Stimulated activated CD4-positive, alpha-beta T cell treated with anti-CD3 and anti-CD28 coated beads, Interleukin-15, amount 100 ng/mL, for 1 hour (primary cell): ENCODE measurements at places on chromosomes 7 and 10.

DNA sequence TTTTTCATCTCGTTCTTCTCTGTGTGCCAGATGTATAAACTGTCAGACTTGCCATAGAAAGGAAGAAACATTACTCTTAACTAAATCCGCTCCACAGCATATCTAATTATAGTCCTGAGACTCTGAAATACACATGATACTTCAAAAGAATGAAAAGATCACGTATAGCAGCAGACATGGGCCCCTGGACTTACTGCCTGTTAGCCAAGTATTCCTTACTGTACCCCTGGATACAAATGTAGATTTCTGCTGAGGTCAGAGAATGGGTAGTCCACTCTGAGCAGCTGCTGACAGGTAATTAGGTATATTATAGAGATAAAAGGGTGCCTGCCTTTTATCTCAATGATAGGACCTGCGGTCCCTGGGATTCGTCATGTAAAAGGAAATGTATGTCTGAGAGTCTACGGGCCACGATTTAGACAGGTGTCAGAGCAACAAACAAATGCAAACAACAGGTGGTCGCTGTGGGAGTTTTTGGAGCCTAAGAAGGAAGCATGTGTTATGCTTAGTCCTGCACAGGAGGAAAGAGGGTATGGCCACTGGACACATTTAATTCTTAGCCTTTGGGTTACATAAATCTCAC, 69.4 kb downstream of the VOPP1 start:
- no peak for DNase-seq

- no peak for DNase-seq
Observed at GRCh38 chr7:157526005-157526912, 189.5 kb downstream of the DNAJB6 start.

DNA sequence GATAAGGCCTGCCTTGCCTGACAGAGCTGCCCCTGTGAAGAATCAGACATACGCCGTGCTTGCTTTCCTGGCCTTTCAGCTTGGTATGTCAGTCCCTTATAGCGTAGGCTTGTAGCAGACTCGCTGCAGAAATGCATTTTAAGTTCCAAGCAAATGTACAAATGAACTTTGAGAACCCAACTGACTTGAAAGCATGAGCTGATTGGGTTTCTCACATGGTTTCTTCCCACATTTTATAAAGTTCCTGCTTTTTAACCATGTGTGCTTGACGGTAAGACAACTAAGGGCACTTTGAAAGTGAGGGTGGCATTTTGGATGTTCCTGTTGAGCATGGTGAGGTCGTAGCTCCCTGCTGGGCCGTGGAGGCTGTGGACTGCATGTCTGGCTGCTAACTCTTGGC, 62.6 kb downstream of the CCNY start:
- DNase-seq, result no peak

- DNase-seq, result no peak
Observed at GRCh38 chr10:3853547-3854303, 68.7 kb upstream of the KLF6 start.

GRCh38 chr10:103916254-103916653, 1.7 kb downstream of the STN1 start:
- DNase-seq, result no peak

GRCh38 chr7:79820387-79820786, 314.2 kb upstream of the GNAI1 start:
- DNase-seq, result no peak

DNA sequence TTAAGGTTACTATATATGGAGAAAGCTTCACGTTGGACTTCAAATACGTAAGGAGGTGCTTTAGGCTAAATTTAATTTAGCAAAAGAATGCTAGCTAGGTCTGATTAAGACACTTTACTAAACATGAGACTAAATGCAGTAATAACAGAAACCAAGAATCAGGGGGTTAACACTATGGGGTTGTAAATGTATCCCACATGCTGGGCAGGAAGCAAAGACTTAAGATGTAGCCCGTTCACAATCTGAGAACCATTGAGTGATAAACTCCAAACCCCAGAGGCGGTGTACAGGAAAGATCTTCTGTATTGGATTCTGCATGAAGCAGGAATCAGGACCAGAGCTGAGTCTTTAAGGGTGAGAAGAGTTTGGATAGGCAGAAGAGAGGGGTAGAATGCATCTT, 60.4 kb downstream of the FZD1 start:
- DNase-seq, result no peak

DNA sequence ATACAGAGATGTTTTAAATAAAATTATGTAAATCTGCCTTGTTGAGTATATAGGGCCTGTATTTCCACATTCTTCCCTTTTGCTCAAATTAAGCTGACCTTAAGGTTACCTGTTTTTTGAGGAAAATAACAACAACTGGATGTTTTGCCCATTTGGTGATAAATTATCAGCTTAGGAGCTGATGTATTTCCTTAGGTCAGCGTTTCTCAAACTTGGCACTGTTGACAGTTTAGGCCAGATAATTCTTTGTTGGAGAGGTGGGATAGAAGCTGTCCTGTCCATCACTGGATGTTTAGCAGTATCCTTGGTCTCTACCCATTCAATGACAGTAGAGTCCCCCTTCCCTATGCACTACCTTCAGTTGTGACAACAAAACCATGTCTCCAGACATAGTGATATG, 7.2 kb downstream of the GSTO2 start:
- no peak for DNase-seq

GRCh38 chr7:70135656-70136055, 537.4 kb downstream of the AUTS2 start:
- no peak for DNase-seq

GRCh38 chr10:118956802-118957442, 72.6 kb upstream of the NANOS1 start:
- DNase-seq, result no peak

GRCh38 chr10:52143338-52143737, 170.7 kb upstream of the DKK1 start:
- DNase-seq, result no peak

- DNase-seq, result no peak
Observed at GRCh38 chr10:101458869-101459268, 104.9 kb downstream of the BTRC start.

- no peak for DNase-seq
Observed at GRCh38 chr7:46811529-46811928, 770.4 kb downstream of the TNS3 start.

DNA sequence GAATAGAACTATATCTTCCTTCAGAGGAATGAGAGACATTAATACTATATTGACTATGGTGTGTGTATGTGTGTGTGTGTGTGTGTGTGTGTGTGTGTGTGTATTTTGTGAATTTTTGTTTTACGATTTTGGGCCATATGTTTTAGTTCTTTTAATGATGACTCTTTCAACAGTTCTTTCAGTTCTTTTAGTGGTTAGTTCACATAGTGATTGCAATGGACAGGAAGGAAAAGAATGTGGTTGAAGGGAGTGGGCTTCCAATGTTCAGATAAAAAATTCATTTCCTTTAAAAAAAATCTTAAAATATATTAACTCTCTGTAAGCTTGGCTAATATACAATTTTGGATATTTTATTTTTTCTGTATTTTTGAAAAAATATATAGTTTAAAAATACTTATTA, 315.7 kb upstream of the DGKB start:
- DNase-seq, result no peak

DNA sequence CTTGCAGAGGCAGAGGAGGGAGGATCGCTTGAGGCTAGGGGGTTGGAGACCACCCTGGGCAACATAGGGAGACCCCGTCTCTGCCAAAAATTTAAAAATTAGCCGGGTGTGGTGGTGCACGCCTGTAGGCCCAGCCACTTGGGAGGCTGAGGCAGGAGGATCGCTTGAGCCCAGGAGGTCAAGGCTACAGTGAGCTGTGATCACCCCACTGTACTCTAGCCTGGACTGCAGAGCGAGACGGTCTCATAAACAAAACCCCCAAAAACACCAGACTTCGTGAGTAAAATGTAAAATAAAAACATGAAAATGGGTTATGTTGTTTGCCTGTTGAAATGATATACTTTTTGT, 699 bp downstream of the LHPP start:
- no peak for DNase-seq

DNA sequence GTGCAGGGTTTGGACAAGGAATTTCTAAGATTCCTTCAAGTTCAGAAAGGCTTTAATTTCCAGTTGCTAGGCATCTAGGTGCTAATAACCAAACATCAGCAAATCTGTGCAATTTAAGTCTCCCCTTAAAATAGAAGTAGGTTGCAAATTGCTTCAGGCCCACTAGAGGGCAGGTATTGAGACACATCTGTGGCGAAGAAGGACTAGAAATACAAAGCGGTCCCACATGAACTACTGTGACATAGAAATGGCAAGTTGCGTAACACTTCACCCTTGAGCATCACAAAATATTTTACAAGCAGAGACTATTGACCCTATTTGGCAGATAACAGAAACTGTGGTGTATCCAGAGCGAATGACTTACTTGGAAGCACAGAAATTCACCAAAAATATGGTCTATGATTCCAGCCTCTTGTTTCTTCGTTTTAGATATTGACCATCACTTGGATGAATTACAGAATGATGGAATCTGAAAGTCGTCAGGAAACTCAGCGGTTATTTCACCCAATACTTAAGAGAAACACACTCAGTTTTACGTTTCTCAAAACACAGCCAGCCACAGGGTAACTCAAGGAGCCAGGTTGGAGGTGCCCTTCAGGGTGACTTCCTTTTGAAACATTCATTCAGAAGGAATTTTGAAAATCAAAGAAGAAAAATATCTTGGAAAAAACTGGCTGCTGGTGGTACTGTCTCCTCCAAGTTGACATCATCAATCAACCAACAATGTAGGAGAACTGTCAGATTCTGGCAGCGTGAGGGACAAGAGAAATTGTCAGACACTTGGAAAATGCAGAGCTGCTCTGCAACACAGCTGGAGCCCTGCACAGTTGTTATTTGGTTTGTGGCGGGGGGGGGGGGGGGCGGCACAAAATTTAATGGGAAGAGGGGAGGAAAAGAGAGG, 256.3 kb upstream of the MINDY3 start:
- DNase-seq, result no peak

DNA sequence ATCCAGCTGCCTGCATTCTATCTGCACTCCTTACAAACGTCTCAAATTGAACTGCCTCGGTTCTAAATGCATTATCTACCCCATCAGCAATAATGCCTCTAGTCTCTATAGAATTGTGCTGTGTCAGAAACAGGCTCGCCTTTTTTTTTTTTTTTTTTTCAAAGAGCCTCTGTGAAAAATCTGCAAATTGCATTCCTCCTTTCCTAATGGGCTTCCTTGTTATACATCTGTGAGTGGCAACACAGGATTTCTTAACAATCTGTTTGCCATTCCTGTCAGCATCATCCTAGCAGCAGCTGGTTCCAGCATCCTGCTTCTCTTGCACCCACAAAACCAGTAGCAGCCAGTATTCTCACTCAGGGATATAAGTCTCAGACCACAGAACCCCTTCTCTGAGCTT, 413.5 kb upstream of the SEMA3D start:
- DNase-seq, result no peak

DNA sequence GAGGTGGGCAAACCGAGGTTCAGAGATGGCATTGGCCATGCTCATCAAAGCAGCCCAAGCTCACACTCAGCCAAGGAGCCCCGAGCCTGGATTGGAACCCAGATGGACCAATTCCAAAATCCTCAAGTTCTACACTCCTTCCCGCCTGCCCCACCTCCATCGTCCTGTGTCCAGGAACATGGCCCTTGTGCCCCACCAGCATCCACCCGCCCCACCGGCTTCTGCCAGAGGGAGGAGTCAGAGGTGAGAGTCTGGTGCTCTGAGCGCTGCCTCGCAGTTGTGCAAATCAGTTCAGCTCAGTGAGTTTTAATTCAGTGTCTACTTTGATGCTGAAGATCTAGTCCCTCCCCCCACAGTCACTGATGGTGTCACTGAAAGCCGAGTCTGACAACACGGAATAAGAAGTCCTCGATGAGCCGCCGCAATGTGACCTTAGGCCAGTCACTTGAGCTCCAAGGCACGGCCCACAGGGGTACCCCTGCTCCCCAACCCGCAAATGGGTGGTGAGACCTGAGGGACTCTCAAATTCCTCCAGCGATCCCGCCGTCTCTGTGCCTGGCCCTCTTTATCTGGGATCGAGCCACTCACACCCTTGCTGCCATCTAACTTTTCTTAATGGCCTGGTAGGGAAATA, 26.3 kb downstream of the PRKAG2 start:
- DNase-seq, result no peak
